ENCODE measurements at places on chromosomes 2 and 18.
A peak's percentile ranks its signal among the peaks of the same experiment; 100 is the strongest.

DNA sequence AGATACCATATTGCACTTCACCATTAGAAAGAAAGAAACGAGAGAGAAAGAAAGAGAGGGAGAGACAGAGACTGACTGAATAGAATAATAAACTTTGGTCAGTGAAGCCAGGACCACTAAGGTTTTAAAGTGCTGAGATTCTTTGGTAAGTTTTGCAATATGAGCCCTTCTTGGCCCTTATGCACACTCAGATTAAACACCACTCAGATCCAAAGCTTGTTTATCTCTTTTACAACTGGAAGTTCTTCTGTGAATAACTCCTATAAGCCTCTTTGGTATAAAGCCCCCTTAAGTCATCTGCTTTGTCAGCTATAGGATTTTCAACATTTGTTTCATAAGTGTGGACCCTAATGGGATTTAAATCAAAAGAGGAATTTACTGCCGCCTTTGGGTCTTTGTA is 40.8 kb downstream of the PID1 start:
- no peak for DNase-seq

DNA sequence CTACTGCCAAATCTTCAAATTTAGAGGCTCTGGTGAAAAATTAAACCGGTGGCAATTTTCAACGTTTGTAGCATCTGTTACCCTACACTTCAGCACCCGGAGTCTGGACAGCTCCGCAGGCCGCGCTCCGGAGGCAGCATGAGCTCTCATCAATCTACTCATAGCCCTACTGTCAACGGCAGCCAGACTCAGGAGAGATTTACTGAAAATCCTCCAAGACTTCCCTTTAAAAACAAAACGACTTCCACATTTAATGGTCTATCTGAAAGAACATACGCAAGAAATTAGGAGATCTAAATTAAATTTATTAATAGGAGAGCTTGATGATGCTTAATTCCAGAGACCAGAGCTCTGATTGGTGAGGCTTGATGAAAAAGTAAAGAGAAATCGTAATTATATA is 970 bp upstream of the ADCYAP1 start:
- peak; percentile 33 for DNase-seq

DNA sequence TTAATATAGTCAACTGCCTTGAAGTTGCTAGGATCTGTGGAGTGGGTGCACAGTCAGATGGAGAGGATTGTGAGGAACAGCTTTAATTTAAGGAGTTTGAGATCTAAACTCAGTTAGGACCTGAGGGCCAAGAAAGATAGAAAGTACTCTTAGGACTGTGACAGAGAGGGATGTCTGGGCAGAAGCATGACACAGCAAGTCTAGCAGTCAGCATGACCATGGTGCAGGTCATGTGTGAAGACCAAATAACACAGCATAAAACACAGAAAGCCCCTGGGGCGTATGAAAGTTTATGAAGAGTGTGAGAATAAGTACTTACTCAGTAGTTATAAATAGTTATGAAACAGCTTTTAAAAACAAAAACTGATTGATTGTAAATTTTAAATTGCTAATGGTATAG is 107.2 kb downstream of the GALNT1 start:
- no peak for DNase-seq

DNA sequence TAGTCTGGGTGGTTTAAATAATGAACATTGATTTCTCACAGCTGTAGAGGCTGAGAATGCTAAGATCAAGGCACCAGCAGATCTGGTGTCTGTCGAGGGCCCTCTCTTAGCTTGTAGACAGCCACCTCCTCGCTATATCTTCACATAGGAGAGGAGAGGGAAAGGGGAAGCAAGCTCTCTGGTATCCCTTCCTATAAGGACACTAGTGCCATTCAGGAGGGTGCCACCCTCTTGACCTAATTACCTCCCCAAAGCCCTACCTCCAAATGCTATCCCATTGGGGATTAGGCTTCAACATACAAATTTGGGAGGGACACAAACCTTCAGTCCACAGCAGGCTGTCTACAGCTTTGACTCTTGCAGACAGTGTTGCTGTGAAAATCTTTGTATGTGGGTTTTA is 76.7 kb downstream of the BOLA3 start:
- no peak for DNase-seq

DNA sequence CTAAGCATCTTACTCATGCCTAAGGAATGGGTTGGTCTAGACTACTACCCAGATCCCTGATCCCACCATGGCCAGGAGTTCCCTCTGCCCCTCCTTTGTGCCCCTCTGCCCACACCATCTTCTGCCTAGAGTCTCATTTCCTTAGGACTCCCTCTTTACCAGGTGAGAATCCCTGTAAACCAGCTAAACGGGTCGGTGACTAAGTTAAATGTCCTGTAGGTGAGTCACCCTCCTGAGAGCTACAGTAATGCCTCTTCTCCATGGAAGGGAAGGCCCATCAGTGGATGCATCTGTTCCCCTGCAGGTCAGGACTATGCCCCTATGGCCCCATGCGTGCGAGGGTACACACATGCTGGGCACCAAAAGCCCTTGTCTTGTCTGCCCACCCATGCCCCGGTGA is 25.4 kb downstream of the PTGR3 start:
- no peak for DNase-seq

- no peak for DNase-seq
Observed at GRCh38 chr2:54551123-54551756, 95.1 kb downstream of the SPTBN1 start.

DNA sequence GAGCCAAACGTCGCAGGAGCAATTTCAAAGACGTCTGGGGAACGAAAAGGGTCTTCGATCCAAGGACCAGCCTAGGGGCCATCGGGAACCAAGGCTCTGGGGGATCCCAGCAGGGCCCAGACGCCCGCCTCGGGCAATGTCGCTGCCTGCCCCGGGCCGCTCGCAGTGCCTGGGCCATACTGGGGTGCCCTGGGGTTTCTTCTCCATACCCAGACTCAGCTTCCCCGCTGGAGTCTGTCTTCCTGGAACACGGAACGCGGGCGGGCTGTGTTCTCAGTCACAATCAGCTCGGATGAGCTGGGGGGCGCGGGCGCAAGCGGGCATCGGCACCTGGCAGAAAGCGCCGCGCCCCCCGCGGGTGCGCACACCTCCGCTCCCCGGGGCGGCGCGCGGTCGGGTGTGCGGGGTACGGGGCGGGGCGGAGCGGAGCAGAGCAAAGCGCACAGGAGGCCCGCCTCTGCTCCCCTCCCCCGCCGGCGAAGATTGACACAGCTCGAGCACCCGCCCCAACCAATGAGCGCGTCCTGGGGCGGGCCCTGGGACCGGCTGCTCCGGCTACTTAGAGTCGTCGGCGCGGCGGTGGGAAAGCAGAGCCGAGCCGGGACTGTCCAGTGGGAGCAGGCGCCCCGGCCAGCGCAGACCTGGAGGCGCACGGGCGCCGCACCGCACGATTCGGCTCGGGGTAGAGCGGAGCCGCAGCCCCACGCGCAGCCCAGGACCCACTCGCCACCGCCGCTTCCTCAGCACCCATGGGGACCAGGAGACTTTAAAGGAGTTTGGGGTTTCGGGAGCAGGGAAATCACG is at the start of gene LRATD1:
TSS of gene LRATD1 (plus strand) at position 585 of the 804 bp plus-strand sequence. CDS start 1,263 bp downstream, outside the sequence.
- peak; percentile 97 for DNase-seq

DNA sequence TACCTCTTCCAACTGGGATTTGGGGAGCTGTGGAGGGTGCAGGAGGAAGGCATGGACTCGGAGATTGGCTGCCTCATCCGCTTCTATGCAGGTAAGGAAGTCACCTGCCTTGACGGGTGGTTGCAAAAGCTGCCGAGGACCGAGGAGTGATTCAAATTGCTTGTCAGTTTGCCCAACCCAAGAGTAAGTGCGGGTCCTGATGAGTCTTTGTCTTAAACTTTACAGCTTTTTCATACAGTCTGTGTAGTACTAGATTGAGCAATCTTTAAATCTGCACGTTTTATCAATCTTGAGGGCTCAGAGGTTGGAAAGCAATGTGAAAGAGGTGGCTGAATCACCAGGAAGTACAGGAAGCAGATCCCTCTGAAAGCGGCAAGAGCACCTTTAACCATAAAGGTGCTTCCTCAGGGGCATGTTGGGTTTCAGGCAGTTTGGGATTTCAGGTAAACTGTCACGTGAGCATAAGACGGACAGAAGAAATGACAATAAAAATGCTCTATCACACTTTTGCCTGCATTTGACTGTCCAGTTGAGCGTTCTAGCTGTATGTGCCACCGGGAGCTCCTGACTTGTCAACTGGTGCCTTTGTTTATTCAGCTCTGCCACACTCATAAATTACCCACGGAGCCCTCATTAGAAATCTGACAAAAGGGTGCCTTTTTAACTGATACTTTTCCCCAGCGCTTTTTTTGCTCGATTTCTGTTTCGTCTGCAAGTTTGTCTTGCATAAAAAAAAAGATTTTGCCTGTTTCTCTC is 2.0 kb downstream of the PHLPP1 start:
- DNase-seq, result peak; percentile 70

DNA sequence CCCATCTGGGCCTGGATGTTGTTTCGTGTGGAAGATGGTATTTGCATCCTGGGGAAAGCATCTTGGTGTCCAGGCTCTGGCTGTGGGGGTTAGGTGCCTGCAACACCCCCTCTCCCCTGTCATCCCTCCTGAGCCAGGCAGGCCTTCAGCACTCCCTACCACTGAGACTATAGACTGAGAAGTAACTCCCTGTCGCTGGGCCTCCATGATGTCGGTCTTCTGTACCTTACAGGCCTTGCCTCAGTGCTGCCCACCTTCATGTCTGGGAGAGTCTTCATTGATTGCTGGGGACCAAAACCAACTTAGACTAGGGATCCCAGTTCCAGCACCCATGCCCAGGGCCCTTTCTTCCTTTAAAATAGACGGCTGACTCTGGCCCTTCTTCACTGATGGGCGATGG is 33.1 kb upstream of the DNMT3A start:
- no peak for DNase-seq

DNA sequence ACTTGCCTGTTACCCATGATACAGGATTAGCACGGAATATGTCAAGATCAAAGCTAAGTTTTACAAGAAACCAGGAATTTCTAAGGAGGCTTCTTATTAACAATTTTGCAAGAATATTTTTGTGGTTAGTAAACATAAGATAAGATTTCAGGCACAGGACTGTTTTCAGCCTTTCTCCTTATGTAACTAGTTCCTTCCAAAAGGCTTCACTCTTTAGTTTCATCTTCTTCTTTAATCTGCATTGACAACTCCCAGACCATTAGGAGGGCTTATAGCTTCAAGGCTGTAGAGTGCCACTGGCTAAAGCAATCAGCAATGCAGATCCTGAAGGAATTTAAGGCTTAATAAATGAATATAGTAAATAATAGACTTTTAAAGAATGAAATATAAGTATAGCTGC is 29.3 kb downstream of the SLC14A1 start:
- no peak for DNase-seq

GRCh38 chr2:10449486-10449831 is 1.3 kb upstream of the ODC1 start:
- no peak for DNase-seq

DNA sequence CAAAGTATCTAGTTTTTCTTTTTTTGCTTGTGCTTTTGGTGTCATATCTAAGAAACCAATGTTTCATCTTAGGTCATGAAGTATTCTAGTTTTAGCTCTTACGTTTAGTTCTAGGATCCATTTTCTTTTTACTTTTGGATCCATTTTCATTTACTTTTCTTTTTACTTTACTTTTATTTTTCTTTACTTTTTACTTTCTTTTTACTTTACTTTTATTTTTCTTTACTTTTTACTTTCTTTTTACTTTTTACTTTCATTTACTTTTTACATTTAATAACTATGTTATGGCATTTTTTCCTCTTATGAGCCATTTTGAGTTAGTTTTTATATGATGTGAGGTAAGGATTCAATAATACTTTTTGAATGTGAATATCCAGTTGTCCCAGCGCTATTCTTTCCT is 213.4 kb downstream of the ZFP36L2 start:
- DNase-seq, result no peak

- DNase-seq, result no peak
Observed at GRCh38 chr2:96957244-96957643, 29.1 kb downstream of the FAM178B start.

GRCh38 chr2:27823569-27823968 is 52.0 kb downstream of the MRPL33 start:
- no peak for DNase-seq

DNA sequence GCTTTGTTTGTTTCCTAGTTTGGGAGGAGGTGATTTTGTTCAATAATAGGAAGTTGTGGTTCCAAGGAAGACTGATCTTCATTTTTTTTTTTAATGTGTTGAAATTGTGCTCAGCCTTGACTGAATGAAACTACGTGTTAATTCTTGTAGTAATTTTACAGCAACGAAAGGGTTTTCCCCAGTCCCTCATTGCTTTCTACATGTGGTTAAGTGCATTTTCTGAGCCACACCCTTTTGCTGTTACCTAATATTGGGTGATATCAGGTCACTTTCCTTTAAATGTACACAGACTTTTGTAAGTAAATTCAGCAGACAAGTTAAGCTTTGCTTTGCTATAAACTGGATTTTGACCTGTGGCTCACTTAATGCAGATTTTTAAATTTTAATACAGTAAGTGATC is 73.6 kb downstream of the OTX1 start:
- no peak for DNase-seq

DNA sequence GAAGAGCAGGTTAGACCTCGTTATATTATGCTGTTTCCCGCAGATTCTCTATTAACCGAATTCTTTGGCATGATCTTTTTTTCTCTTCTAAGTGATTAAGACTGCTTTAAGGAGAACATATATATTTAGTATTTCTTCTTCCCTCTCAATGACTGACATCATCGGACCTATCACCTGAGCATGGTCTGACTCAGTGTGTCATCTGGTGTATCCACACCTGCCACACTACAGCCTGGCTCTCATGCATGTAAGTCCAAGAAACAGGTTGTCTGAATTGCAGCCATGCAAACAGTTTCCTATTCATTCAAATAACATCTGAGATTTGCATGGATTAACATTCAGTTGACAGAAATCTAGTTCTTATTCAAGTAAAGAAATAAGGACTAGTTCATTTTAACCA is 55.1 kb upstream of the CWC22 start:
- no peak for DNase-seq

- DNase-seq, result no peak
Observed at GRCh38 chr2:52474091-52474490, 1293.5 kb upstream of the CHAC2 start.

DNA sequence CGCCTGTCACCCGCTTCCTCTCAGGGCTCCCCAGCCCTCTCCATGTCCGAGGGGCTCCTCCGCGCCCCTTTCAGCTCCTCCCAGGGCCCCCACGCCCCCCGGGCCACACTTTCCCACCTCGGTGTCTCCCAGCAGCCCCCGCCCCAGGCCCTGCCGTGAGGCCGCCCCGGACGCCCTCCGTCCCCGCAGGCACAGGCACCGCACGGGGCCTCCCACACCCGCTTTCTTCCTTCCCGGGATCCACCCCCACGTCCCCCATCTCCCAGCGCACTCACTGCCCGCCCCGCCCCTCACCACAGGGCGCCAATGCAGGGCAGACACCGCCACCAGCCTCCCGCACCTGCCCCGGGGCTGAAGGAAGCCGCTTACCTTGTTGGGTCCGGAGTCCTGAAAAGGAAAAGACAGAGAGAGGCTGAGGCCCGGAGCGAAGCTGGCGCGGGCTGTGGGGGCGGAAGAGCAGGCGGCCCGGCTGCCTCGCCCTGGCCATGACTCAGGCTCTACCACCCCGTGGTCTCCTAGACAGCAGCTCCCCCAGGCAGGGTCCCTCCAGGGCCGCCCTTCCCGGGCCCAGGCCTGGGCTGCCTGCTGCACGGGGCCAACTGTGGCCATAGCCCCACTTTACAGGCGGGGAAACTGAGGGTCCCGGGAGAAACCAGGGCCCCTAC is 37.7 kb downstream of the KIF1A start:
- DNase-seq, result no peak
